ENCODE measurements at places on chromosomes 7 and 10.

DNA sequence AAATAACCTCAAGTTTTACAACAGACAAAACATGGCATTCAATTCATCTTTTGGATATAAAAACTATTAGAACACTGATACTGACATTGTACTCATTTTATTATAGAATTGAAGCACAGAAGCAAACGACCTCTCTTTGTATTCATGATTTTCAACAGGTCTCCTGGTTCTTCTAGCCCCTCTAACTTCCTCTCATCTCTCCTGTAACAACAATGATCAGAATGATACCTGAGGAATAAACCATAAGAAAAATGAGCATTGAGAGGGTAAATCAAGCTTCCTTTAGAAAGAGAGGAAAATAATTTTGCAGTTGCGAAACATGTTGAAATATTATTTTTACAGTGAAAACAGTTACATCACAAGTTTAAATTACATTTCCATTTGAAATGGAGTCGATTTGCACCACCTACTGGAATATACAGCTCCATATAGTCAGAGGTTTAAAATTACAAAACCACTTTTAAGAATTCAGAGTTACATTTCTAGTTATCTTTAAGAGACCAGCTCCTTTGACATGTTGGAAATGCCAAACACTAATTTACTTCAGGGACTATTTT, 17.5 kb upstream of the TEX36 start:
- DNase-seq = no peak

GRCh38 chr10:100746784-100747455, 1.5 kb downstream of the PAX2 start:
- DNase-seq = no peak

GRCh38 chr10:53314876-53315275, 542.3 kb upstream of the MBL2 start:
- DNase-seq = no peak

GRCh38 chr7:138036135-138036534, 34.2 kb upstream of the CREB3L2 start:
- DNase-seq = no peak
